ENCODE measurements at places on chromosomes 6 and 20.

DNA sequence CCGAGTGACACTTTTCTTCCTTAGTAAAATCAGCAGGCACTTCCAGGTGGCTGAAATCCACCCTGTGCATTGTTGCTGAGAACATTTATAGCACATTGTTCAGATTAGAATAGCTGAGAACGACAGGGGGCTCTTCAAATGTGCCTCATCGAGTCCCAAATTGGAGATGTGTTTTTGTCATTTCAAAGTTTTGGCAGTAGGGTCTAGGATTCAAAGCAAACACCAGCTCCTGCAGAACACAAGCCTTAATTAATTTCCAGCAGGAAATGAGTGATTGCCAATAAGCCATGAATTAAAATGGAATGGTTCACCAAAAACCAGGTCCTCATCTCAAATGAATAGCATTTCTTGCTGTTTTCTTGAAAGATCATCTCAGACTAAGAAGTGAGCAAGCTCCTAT is 171.6 kb downstream of the PLCB1 start:
- no peak for DNase-seq

- no peak for DNase-seq
Observed at GRCh38 chr20:46991880-46992639, 97.4 kb downstream of the EYA2 start.

DNA sequence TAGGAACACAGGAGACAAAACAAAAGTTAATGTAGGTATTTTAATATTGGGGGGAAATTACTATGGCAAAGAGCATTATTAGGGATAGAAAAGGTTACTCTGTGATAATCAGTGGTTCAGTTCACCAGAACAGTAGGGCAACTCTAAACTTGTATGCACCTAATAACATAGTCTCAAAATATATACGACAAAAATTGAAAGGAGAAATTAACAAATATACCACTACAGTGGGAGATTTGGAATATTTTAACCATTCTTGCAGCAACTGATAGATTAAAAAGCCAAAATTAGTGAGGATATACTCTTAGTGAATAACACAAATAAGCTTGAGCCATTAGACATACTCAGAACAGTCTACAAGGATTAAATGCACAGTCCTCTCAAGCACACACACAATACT is 11.0 kb downstream of the ARMC12 start:
- DNase-seq: no peak

DNA sequence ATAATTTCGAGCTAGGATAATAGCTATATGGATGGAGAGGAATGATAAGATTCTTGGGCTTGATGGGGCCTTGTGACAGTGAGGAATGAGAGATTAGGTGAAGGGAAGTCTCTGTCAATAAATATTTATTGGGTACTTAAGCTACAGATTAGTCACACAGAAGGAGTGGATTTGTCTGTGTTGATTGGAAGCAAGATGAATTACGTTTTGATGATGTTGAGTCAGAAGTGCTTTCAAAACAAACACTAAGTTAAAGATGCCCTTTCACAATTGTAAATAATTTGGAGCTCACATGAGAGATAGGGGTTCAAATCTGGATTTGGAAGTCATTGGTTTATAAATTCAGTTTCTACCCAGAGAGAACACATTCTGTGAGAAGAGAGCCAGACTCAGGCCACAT is 834.2 kb downstream of the KIF16B start:
- no peak for DNase-seq

DNA sequence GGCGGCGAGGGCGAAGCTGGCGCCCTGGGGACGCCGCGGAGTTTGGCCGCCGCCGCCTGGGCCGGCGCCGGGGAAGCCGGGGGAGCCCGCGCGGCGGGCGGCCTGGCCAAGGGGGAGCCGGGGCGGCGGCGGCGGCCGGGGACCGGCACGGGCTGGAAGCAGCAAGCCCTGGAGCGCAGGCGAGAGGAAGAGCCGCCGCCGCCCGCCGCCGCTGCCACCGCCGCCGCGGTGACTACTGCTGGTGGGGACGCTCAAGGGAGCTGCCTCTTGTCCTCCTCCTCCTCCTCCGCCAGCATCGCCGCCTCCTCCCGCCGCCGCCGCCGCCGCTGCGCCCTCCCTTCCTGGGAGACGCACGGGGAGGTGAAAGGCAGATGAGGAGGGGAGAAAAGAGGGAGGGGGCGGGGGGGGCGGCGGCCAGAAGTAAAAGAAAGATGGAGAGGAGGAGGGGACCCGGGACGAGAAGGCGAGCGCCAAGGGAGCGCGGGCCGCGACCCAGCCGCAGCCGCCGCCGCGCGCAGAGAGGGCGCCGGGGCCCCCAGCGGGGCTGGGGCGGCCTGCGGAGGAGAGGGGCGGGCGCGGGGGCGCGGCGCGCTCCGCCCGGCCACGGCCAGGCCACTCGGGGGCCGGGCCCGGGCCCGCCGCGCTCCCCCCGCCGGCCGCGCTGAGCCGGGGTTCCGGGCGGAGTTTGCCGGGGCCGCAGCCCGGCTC is 846 bp downstream of the PDE10A start:
- peak; percentile 17 for DNase-seq

DNA sequence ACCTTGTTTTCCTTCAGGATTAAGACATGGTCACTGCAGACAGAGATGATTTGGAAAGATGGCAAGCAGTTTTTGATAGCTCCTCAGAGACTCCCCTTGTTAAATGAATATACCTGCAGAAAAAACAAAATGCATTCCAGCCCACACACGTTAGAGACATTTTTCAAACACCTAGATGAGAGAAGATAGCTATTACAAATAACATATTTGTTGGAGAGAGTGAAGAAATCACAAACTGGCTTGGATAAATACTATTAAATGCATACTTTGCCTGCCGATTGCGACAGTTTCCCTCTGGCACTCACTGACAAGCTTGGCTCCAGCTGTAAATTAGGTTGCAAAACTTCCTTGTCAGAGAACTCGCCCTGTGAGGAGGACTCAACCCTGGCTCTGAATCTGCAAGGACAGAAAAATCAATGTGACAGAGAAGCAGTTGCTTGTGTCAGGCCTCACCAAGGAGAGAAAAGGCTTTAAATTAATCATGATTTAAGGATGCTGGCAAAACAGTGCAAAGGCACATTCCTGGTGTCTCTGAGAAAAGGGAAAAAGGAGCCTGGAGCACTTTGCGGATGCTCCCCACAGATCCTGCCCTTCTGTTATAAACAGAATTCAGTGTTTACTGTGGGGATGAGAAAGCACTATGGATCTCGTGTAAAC is 423.7 kb upstream of the MARCKS start:
- peak; percentile 55 for DNase-seq

GRCh38 chr6:6469074-6469473 is 119.4 kb upstream of the LY86 start:
- no peak for DNase-seq

GRCh38 chr6:149233056-149233715 is 84.3 kb upstream of the TAB2 start:
- no peak for DNase-seq

GRCh38 chr6:136990754-136991153 is 54.0 kb downstream of the IL20RA start:
- no peak for DNase-seq

GRCh38 chr20:9993137-9993536 is 41.6 kb upstream of the ANKEF1 start:
- no peak for DNase-seq

GRCh38 chr20:58028123-58028522 is 200.3 kb downstream of the ANKRD60 start:
- peak; percentile 10 for DNase-seq

DNA sequence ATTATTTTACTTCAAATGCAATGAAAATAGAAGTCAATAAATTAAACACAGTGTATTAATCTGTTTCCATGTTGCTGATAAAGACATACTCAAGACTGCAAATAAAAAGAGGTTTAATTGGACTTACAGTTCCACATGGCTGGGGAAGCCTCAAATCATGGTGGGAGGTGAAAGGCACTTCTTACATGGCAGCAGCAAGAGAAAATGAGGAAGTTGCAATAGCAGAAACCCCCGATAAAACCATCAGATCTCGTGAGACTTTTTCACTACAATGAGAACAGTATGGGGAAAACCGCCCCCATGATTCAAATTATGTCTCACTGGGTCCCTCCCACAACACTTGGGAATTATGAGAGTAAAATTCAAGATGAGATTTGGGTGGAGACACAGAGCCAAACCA is 82.2 kb downstream of the GPR63 start:
- DNase-seq: no peak

- no peak for DNase-seq
Observed at GRCh38 chr20:19911810-19912382, 105.3 kb upstream of the NAA20 start.

DNA sequence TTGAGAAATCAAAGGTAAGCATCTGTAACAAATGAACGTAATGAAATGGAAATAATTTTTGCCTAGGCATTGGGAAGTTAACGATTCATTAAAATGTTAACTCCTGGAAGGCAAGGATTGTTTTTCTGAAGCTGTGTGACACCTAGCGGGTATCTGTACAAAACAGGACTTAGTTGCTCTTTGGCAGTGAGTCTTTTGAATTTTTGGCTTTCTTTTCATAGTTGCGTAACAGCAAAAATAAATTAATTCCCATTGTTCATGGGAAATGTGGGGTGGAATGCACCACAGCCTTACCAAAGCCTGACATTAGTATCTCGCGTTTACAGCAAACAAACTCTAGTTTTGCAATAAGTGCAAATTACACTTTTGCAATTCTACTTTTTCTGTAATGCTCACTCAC is 92.7 kb upstream of the DTNBP1 start:
- no peak for DNase-seq

DNA sequence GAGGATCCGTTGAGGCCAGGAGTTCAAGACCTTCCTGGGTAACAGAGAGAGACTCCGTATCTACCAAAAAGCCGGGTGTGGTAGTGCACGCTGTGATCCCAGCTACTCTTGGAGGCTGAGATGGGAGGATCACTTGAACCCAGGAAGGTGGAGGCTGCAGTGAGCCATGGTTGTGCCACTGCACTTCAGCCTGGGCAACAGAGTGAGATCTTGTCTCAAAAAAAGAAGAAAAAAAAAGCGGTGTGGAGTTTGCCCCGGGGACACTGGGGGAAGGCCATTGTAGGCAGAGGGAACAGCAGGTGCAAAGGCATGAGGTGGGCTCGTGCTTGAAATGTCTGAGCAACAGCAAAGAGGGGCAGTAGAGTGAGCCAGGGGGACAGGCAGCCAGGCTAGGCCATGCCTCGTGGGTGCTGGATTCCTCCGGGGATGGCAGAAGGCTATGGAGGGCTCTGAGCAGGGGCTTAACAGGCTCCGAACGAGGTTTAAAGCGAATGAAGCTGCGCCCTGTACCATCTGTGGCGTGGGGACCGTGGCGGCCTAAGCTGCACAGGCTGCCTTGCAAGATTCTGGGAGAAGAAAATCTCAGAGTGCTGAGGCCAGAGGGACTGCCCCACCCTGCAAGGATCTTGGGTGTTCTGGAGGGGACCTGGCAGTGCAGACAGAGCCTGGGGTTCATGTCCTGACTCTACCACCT is 36.9 kb upstream of the NOL4L start:
- no peak for DNase-seq

- peak; percentile 57 for DNase-seq
Observed at GRCh38 chr6:143515061-143515760, 3.7 kb upstream of the FUCA2 start.

- peak; percentile 6 for DNase-seq
Observed at GRCh38 chr6:112337209-112337638, 9.9 kb upstream of the RFPL4B start.

GRCh38 chr6:148147463-148147830 is 195.2 kb upstream of the SASH1 start:
- DNase-seq: no peak

- no peak for DNase-seq
Observed at GRCh38 chr6:145539831-145540230, 195.5 kb downstream of the EPM2A start.

DNA sequence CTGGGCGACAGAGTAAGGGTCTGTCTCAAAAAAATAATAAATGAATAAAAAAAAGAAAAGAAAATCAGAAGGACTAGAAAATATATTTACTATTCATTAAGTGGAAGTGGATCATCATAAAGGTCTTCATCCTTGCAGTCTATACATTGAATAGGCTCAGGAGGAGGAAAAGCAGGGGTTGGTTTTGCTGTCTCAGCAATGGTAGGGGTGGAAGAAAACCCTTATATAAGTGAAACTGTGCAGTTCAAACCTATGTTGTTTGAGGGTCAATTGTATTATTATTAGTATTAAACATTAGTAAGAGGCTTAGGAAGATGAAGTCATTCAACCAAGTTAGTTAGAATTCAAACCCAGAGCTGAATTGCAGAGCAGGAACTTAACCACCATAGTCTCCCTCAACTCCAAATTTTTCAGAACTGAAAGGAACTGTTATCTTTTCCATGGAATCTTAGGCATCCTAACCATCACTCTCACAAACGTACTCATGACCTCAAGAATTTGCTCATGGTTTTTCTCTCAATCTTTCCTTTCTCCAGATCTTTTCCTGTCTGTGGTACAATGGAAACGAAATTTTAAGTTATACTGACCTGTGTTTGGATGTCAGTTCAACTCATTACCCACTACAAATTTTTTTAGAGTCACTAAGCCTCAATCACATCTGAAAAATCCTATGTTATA is 7.7 kb upstream of the SMIM13 start:
- no peak for DNase-seq

DNA sequence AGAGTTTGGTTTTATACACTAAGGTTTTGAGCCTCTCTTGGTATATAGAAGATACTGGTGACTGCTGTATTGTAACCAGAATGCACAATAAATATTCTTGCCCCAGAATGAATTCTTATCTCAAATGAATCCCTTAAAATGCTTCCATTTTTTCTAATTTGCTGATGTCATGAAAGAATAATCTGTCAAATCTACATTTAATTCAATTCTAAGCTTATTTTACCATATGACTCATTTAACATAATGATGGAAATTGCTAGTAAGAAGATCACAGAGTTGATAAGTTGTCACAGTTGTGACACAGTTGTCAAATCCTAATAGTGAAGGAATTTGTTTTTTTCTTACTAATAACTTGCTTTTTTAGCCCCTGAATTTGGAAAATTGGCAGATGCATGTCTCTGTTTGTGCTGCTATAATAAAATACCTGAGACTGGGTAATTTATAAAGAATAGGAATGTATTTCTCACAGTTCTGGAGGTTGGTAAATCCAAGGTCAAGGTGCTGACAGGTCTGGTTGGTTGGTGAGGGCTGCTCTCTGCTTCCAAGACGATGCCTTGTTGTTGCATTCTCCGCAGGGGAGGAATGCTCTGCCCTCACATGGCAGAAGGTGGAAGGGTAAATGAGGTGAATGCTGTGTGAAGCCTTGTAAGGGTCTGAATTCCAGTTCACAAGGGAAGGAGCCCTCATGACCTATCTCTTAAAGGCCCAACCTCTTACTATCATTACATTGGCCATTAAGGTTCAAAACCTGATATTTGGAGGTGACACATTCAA is 4.7 kb downstream of the ECT2L start:
- DNase-seq: no peak

DNA sequence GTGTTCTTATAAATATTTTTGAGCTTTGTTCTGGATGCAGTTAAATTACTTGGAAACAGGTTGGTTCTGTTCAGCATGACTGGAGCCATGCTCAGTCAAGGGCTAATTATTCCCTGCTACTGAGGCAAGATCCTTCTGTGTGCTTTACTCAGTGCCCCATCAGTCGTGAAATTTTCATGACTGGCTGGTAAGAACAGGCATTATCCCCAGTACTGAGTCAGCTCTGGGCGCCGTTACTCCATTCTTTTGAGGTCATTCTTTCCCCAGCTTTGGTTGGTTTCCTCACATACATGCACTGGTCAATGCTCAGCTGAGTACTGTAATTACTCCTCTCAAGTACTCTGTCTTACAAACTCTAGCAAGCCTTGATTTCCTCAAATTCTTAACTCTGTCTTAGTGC is 71.3 kb downstream of the CDKAL1 start:
- no peak for DNase-seq

GRCh38 chr20:54337144-54337543 is 129.3 kb downstream of the PFDN4 start:
- DNase-seq: no peak
